Activated T-cell treated with anti-CD3 and anti-CD28 coated beads for 4 hours (primary cell): ENCODE measurements at places on chromosomes 1 and 21.

DNA sequence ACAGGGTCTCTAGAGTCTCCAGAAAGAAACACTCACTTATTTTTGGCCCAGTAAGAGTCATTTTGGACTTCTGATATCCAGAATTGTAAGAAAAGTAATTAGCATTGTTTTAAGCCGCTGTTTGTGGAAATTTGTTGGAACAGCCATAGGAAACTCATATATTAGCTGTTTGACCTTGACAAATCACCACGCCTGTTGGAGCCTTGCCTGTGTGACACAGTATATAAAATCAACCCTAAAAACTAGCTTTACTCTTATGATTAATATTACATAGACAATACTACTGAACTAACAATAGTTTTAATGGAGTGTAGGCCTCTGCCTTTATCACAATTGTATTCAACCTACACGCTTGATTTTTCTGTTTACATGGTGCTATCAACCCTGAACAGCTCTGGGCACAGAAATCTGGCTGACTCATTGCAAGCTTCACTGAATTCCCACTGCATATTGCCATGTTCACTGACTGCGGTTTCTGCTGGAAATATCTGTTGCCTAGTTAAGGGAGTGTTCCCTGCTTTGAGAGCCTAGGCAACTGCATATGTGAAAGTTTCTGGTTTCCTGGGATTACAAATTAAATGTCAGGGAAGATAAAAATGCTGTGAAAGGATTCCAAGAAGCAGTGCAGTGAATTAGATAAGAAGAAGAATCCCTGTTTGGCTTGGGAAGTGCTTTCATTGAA lies 419.5 kb upstream of the DEPDC1 start:
- DNase-seq, result no peak

GRCh38 chr1:227895828-227896685 lies 51.7 kb downstream of the WNT9A start:
- no peak for DNase-seq

DNA sequence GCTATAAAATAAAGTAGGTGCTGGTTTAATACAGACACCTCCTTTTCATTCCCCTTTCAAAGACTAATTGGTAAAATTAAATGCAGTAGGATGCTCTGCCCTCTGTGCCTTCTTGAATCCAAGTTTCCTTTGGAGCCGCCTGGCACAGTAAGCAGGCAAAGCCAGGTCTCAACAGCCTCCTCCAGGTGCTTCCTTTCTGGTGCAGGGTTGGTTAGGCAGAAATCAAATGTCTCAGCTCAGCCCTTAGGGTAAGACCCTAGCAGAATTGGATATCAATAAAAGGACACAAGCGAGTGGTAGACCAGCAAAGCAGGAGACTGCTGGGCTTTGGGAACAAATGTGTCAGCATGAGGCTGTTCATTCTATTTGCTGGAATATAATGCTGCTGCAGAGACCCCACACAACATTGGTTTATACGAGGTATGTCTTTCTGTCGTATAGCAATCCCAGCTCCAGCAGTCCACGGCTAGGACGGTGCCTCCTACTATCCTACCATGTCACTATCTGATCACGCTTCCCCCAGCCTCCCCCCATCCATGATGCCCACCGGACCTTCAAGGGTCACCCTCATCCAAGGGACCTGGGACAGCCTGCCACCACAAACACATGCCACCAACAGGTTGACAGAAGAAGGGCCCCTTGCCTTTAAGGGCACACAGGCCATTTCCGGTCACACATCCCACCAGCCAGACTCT lies 58.4 kb downstream of the CAPN2 start:
- no peak for DNase-seq

GRCh38 chr1:196180847-196181593 lies 427.2 kb downstream of the KCNT2 start:
- DNase-seq, result no peak

- no peak for DNase-seq
Measured at GRCh38 chr1:46675549-46676314, 4.1 kb downstream of the TEX38 start.

DNA sequence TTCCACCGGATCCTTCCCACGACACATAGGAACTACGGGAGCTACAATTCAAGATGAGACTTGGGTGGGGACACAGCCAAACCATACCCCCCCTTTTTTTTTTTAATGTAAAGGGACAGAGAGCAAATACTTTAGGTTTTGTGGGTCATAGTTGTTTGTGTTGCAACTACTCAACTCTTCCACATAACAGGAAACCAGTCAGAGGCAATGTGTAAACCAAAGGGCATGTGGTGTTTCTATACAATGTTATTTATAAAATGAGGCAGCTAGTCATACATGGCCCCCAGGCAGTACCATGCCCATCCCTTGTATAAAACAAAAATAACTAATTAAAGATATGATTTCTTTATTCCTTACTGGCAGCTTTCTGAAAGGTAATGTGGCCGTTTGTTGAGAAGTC lies 845.4 kb upstream of the ADAMTS5 start:
- no peak for DNase-seq

- DNase-seq, result no peak
Measured at GRCh38 chr1:169138866-169139670, 32.6 kb downstream of the ATP1B1 start.

DNA sequence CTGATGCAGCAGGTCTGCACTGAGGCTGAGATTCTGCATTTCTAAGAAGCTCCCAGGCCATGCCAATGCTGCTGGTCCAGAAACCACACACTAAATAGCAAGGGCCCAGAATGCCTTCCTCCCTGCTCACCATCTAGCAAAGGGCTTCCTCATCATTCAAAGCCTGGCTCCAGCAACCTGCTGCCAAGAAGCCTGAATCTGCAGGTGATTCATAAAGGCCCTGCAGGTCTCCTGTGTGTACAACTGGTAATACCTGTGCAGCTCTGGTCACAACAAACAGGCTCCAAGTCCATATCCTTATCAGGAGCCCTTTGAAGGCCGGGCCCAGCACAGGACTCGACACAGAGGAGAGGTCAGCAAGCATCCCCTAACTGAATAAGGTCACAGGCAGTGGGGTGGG lies 26.7 kb downstream of the GLIS1 start:
- no peak for DNase-seq

GRCh38 chr1:155890251-155890650 lies 20.9 kb downstream of the RIT1 start:
- no peak for DNase-seq

DNA sequence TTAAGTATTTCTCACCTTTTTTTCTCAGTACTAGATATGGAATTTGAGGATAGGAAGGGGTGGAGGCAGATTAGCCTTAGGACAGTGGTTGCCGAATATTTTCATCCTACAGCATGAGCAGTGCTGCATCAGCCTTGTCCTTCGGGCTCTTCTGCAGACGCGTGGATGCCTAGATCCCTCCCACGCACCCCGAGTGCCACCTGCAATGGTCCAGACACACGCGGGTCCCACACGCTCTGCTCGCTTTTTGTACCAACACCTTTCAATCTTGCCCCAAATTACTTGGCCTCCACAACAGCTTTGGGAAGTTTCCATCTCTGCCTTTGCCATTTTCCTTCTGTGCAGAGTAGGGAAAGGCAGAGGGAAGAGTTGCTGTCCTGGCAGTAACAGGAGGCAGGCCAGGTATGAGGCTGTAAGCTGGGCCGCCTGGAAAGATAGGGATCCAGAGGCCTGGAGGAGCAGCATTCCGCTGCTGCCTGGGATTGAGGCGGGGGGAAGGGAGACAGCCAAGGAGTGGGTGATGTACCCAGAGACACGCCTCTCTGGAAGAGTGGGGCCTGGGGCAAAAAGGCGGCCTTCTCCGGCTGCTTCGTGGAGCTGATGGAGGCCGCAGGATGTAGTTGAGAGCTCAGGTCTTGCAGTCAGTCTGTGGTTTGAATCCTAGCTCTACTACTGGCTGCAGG lies 467.7 kb downstream of the KIF26B start:
- DNase-seq, result no peak

GRCh38 chr1:57157818-57158603 lies 192.2 kb upstream of the C8B start:
- no peak for DNase-seq

- DNase-seq, result no peak
Measured at GRCh38 chr1:71766748-71767147, 515.6 kb downstream of the NEGR1 start.

GRCh38 chr1:94805912-94806311 lies 14.2 kb upstream of the SLC44A3 start:
- peak; percentile 20 for DNase-seq

DNA sequence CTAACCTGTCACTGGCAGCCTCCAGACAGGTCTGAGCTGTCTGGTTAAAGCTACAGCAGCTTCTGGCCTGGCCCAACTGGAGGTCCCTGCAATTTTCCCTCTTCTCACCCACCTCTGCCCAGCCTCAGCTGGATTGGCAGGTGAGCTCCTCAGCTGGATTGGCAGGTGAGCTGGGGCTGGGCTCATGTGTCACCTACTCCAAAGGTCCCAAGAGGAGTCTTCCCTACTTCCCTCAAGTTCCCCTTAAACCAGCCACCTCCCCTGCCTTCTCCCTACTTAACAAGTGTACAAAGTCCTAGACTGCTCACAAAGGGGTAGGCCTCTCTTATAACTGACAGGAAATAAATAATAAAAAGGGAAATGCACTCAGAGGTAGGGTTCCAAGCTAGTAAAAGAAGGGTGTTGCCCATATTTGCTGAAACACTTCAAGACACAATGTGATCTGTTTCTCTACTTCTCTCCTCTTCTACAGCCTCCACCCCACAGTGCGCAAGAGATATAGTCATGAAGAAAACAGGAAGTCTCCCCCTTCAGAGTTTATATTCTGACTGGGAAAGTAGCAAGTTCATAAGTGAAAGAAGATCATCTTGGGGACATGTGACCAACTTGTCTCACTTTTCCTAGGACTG lies at the start of gene GPA33:
TSS of gene GPA33 (minus strand) at position 64 of the 629 bp plus-strand sequence. CDS start 90 bp downstream, outside the sequence.
- DNase-seq, result no peak

- no peak for DNase-seq
Measured at GRCh38 chr1:35852241-35852640, 30.8 kb upstream of the AGO1 start.

DNA sequence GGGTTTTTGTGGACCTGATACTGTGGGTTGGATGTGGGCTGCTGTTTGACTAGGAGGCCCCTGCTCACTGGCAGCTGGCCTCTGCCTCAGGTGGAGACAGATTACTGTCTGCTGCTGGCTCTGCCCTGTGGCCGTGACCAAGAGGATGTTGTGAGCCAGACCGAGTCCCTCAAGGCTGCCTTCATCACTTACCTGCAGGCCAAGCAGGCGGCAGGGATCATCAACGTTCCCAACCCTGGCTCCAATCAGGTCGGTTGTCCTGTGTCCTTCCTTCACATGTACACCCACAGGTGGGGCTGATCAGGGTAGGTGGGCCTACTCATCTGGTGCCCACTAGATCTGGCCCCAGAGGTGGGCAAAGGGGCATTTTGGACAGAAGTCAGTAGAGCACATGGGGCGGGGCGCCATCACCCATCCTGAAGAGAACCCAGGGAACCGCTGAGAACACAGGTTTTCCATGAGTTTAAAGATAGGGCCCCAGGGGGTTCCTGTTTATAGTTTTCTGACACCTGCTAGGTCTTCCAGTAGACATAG lies 37.2 kb downstream of the ZBTB17 start:
- no peak for DNase-seq

- DNase-seq, result no peak
Measured at GRCh38 chr1:201450721-201451291, 18.2 kb downstream of the PHLDA3 start.

DNA sequence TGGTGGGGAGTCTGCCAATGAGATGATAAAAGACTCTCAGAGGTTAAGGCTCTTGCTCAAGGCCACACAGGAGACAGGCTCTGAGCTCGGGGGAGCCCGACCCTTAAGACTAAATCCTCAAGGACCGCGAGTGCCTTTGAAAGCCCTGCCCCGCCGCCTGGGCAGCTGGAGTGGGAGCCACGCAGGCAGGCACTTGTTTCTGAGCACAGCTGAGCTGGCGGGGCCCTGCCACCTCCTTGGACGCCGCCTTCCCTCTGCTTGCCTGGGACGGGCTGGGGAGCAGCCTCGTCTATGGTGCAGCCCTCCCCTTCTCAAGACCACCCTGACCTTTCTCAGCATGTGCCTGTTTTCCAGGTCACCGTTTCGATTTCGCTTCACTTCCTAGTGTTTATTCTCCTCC lies 169.3 kb downstream of the CAMTA1 start:
- no peak for DNase-seq

- no peak for DNase-seq
Measured at GRCh38 chr1:40396420-40396819, 22.9 kb downstream of the SMAP2 start.

GRCh38 chr21:41519806-41520559 lies 12.0 kb upstream of the TMPRSS2 start:
- no peak for DNase-seq

GRCh38 chr1:244080343-244080929 lies 29.4 kb downstream of the ZBTB18 start:
- no peak for DNase-seq
